Omental fat pad (tissue), 4 donors: ENCODE measurements at places on chromosomes 2 and 18. TPM values are rescaled to one million over a fixed set of nuclear protein-coding genes. Genes with fewer than 3 reads are reported as not detected.

Gene TBR1
- not detected for total RNA-seq

Gene TMEM247
- total RNA-seq, result not detected

Gene SPATS2L
- 80.1 TPM for total RNA-seq

Gene UPP2
- not detected for total RNA-seq

Gene ARHGAP25
- 15.0 TPM for total RNA-seq

Gene DCDC2C
- 0.31 TPM for total RNA-seq

DNA sequence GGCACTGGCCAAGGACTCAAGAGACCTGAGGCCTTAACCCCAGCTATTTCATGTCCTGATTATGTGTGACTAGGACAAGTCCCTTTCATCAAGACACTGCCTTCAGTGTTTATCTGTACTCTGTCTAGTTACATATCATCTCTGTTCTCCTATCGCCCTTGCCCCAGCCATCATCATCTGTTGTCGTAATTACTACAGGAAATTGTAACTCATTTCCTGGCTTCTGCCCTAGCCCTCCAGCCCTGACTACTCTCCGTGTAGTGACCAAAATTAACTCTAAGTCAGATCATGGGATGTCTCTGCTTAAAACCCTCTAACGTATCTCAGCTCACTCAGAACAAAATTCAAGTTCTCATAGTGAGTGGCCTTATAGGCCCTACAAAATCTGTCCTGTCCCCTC is 49.3 kb upstream of the LAPTM4A start:
- DNase-seq, result no peak

DNA sequence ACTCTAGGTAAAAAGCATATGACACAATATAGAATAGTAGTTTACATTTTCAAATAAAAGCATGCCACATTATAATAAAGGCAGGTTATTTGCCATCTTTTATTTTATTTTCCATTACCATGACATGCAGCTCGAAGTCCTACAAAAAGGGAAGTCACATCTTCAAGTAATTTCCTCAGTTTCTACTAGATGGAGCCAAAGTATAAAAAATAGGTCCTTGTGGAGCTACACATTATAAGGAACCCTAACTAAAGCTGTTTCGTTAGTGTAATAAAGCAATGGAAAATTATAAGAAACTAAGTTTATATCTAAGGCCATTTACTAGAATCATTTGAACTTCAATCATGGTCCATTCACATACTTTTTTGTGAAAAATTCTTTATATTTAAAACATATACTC is 674.5 kb downstream of the KCNJ3 start:
- DNase-seq, result no peak

GRCh38 chr2:40448476-40449079 is 3.3 kb downstream of the SLC8A1 start:
- DNase-seq, result no peak

DNA sequence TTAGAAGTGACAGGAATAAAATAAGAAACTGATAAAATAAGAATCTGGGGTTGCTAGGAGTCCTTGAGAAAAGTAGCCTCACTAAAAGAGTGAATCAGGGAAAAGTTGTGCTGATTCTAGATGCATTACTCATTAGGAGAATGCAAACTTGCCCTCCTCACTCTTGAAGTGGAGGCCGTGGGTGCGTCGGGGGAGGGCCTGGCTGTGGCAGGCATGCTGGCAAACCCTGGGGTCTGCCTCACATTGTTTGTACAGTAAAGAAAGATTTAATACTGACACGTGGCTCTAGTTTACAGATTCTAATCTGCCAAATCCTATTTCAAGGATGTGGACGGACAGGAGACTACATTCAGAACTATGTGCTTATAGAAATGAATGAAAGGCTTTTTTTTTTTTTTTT is 41.9 kb downstream of the TANC1 start:
- no peak for DNase-seq

DNA sequence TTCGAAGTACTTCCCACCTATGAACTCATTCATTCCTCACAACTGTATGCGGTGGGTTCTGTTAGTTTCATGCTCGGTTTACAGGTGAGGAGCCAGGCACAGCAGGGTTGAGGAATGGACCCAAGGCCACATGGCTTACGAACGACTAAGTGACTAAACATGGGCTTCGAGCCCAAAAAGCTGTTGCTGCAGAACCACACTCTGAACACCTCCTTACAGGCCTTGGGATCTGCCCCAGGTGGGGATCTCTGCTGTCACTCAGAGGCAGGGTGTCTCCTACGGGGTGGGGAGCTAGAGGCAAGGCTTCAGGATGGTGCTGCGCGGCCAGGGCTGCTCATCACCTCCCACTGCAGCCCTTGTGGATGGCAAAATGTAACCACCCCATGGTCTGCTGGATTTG is 80.9 kb downstream of the TSHZ1 start:
- DNase-seq, result no peak

- no peak for DNase-seq
Observed at GRCh38 chr2:126657148-126657635, 1.2 kb downstream of the GYPC start.
